ENCODE measurements at places on chromosomes 5 and 9. TPM values are rescaled to one million over a fixed set of nuclear protein-coding genes. Genes with fewer than 3 reads are reported as not detected.

The ADAMTSL2 gene
- total RNA-seq, result 0.32 TPM

The NMUR2 gene
- total RNA-seq, result not detected

The TAF1L gene
- not detected for total RNA-seq

The MYOZ3 gene
- total RNA-seq, result under 0.01 TPM

The ABLIM3 gene
- total RNA-seq, result 75.5 TPM

The MYORG gene
- 1.2 TPM for total RNA-seq

The TCF7 gene
- 0.19 TPM for total RNA-seq

The TGFBI gene
- total RNA-seq, result 3,512 TPM

The IL13 gene
- not detected for total RNA-seq

The ORM1 gene
- not detected for total RNA-seq

The CDC42SE2 gene
- total RNA-seq, result 46.8 TPM

The FCN2 gene
- not detected for total RNA-seq

The GARIN3 gene
- total RNA-seq, result not detected

The TRIP13 gene
- total RNA-seq, result 65.9 TPM

Data from LHCN-M2 (cell line).